ENCODE measurements at places on chromosomes 7 and 10. TPM values are rescaled to one million over a fixed set of nuclear protein-coding genes. Genes with fewer than 3 reads are reported as not detected.

The GCC1 gene
- 30.0 TPM for total RNA-seq

The EPHB4 gene
- total RNA-seq, result 5.2 TPM

The HYCC1 gene
- total RNA-seq, result 19.6 TPM

The SUN3 gene
- total RNA-seq, result not detected

- no peak overlapping the region for H3K4me3 ChIP-seq
- no peaks in the 10 kb centered on the region for H3K36me3 ChIP-seq
- no peaks in the 10 kb centered on the region for H3K27me3 ChIP-seq
- DNase-seq, result no peak
Measured at GRCh38 chr7:120833546-120833945, 24.4 kb downstream of the TSPAN12 start.

DNA sequence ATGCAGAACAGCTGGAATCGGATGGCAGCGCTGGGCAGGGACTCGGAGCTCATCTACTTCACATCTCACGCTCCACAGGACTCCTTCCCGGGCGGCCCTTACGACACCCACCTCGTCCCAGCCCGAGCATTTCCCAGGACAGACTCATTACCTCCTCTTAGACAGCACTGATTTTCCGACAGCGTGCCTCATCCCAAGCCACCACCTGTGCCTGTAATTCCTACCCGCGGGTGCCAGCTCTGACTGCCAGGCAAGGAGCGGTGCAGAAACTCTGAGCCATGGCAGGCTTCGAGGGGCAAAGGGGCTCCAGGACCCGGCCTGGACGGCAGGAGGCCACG, 25.6 kb downstream of the GPER1 start:
- no peaks in the 10 kb centered on the region for H3K4me1 ChIP-seq
- DNase-seq, result no peak
- no peak overlapping the region for H3K4me3 ChIP-seq
- no peaks in the 10 kb centered on the region for H3K36me3 ChIP-seq

GRCh38 chr10:30000802-30001571, 58.4 kb downstream of the JCAD start:
- H3K4me3 ChIP-seq, result no peak overlapping the region
- no peaks in the 10 kb centered on the region for H3K27me3 ChIP-seq

DNA sequence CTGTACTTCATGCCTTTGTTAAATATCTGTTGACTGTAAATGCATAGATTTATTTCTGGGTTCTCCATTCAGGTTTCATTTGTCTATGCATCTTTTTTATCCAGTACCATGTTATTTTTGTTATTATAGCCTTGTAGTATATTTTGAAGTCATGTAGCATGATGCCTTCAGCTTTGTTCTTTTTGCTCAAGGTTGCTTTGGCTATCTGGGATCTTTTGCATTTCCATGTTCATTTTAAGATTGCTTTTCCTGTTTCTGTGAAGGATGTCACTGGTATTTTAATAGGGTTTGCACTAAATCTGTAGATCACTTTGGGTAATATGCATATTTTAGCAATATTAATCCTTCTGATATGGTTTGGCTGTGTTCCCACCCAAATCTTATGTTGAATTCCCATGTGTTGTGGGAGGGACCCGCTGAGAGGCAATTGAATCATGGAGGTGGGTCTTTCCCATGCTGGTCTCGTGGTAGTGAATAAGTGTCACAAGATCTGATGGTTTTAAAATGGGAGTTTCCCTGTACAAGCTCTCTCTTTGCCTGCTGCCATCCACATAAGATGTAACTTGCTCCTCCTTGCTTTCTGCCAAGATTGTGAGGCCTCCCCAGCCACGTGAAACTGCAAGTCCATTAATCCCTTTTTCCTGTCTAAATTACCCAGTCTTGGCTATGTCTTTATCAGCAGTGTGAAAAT, 302.8 kb upstream of the SEMA3C start:
- H3K4me1 ChIP-seq, result no peaks in the 10 kb centered on the region
- no peak overlapping the region for H3K4me3 ChIP-seq
- DNase-seq, result no peak

GRCh38 chr7:132390705-132391104, 185.6 kb downstream of the PLXNA4 start:
- H3K27me3 ChIP-seq, result no peaks in the 10 kb centered on the region
- no peaks in the 10 kb centered on the region for H3K36me3 ChIP-seq
- peaks cover 3% of the 10 kb centered on the region for H3K4me1 ChIP-seq

GRCh38 chr7:121761399-121761798, 111.6 kb upstream of the PTPRZ1 start:
- no peaks in the 10 kb centered on the region for H3K36me3 ChIP-seq

- H3K36me3 ChIP-seq, result no peaks in the 10 kb centered on the region
- no peak overlapping the region for H3K4me3 ChIP-seq
- peaks cover 45% of the 10 kb centered on the region for H3K4me1 ChIP-seq
- no peaks in the 10 kb centered on the region for H3K27me3 ChIP-seq
- DNase-seq, result no peak
Measured at GRCh38 chr7:8151161-8151725, 110.7 kb downstream of the ICA1 start.

- H3K36me3 ChIP-seq, result no peaks in the 10 kb centered on the region
- H3K4me3 ChIP-seq, result no peak overlapping the region
- no peaks in the 10 kb centered on the region for H3K27me3 ChIP-seq
- H3K4me1 ChIP-seq, result no peaks in the 10 kb centered on the region
- H3K27ac ChIP-seq, result no peak overlapping the region
- no peak for DNase-seq
Measured at GRCh38 chr7:116571552-116571951, 46.7 kb downstream of the CAV1 start.

DNA sequence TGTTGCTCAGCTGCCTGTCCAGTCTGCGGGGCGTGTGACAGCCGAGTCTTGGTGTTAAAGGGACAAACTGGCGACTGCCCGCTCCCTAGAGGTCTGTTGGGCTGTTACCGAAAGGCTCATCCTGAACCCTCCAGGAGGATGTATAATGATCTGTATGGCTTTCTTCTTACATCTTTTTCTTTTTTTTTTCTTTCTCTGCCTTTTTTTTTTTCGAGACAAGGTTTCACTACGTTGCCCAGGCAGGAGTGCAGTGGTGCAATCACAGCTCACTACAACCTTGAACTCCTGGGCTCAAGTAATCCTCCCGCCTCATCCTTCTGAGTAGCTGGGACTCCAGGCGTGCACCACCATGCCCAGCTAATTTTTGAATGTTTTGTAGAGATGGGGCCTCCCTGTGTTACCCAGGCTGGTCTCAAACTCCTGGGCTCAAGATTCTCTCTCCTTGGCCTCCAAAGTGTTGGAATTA, 857 bp downstream of the INTS15 start:
- peaks cover 23% of the 10 kb centered on the region for H3K4me1 ChIP-seq
- no peak for DNase-seq
- H3K27ac ChIP-seq, result peak overlapping the region; percentile 72
- peak overlapping the region; percentile 92 for H3K4me3 ChIP-seq
